ENCODE measurements at places on chromosomes 4 and X.

DNA sequence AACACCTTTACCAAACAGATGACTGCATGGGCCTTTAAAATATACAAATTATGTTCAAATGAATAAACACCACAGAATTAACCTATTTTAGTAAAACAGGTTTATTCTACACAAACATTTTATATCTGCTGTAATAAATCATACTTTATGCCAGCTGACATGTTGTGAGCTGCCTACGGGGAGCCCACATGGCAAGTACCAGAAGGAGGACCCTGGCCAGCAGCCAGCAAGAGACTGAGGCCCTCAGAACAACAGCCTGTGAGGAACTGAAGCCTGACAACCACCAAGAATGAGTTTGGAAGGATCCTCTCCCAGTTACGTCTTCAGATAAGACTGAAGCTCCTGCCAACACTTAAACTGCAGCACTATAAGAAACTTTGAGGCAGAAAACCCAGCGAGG, 377.0 kb downstream of the PDGFC start:
- DNase-seq, result peak; percentile 26

- no peak for DNase-seq
Measured at GRCh38 chrX:13649838-13650237, 3.1 kb upstream of the TCEANC start.

GRCh38 chrX:137428221-137428661, 137.7 kb upstream of the ZIC3 start:
- DNase-seq, result no peak

GRCh38 chr4:176230836-176231235, 35.5 kb upstream of the SPATA4 start:
- no peak for DNase-seq

- DNase-seq, result no peak
Measured at GRCh38 chrX:122641826-122642225, 542.3 kb upstream of the GRIA3 start.

DNA sequence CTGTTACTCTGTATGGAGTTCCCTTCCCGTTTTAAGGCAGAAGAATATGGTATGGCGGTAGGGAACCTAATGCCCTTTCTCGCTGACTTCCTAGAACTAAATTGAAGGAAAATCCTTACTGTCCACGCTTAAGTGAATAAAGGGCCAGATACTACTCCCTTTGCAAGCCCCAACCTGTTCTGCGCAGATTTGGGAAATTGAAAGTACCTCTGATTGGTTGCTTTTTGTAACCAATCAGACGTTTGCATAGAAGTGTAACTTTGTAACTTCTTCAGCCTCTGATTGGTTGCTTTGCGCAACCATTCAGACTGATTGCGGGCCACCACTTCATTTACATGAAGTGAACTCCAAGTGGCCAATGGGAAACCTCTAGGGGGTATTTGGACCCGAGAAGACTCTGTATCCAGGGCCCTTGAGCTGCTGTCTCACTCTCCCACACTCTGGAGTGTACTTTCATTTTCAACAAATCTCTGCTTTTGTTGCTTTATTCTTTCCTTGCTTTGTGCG, 1.2 kb upstream of the TMEM33 start:
- peak; percentile 11 for DNase-seq

- DNase-seq, result no peak
Measured at GRCh38 chr4:139600662-139601061, 44.6 kb upstream of the SETD7 start.

- DNase-seq, result no peak
Measured at GRCh38 chr4:1166509-1167243, 5.7 kb downstream of the SPON2 start.

DNA sequence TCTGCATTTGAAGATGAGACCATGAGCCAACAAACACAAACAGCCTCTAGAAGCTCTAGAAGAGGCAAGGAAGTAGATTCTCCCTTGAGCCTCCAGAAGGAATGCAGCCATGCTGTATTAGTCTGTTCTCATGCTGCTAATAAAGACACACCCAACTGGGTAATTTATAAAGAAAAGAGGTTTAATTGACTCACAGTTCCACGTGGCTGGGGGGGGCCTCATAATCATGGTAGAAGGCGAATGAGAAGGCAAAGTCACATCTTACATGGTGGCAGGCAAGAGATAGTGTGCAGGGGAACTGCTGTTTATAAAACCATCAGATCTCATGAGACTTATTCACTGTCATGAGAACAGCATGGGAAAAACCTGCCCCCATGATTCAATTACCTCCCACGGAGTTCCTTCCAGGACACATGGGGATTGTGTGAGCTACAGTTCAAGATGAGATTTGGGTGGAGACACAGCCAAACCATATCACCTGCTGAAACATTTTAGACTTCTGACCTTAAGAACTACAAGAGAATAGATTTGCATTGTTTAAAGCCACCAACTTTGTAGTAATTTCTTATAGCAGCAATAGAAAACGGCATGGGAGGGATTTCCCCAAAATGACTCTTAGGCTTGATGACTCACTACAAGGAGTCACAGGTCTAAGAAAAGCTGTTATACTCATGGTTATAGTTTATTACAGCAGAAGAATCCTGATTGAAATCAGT, 284.4 kb upstream of the SFRP2 start:
- DNase-seq, result no peak

GRCh38 chrX:41666251-41666650, 22.5 kb upstream of the GPR34 start:
- no peak for DNase-seq

GRCh38 chr4:133147921-133148689, 989 bp upstream of the PCDH10 start:
- no peak for DNase-seq

GRCh38 chr4:6972911-6973310, 63.3 kb downstream of the TBC1D14 start:
- DNase-seq, result no peak

- DNase-seq, result no peak
Measured at GRCh38 chr4:14924812-14925344, 77.4 kb upstream of the CPEB2 start.

GRCh38 chrX:499870-500364, 113.2 kb upstream of the PPP2R3B start:
- no peak for DNase-seq

- no peak for DNase-seq
Measured at GRCh38 chr4:111269439-111269838, 646.6 kb upstream of the PITX2 start.

DNA sequence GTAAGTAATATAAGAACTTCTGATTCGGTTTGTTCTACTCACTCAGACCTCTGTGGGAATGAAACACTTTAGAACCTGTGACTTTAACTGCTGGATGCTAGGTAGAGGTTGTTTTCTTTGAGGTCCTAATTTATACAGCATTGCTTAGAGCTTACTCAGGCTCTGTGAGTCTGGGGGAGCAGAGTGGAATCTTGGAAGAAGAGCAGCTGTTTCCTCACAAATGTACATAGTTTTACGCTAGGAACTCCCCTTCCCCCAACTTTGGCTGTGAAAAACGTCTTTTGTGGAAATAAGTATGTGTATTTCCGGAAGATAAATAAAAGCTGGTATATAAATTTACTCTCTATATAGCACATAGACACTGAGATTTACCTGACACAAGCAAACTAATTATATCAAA, 141.4 kb downstream of the NAA11 start:
- no peak for DNase-seq

DNA sequence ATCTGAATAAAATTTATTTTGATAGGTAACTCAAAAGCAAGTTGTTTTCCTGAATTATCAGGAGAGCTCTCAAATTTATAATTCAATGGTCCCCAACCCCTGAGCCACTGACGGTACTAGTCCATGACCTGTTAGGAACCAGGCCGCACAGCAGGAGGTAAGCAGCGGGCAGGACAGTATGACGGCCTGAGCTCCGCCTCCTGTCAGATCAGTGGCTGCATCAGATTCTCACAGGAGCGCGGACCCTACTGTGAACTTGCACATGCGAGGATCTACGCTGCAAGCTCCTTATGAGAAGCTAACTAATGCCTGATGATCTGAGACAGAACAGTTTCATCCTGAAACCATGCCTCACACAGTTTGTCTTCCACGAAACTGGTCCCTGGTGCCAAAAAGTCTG, 37.9 kb upstream of the SEC24B start:
- DNase-seq, result no peak

- DNase-seq, result no peak
Measured at GRCh38 chrX:151287954-151288353, 109.1 kb upstream of the VMA21 start.

DNA sequence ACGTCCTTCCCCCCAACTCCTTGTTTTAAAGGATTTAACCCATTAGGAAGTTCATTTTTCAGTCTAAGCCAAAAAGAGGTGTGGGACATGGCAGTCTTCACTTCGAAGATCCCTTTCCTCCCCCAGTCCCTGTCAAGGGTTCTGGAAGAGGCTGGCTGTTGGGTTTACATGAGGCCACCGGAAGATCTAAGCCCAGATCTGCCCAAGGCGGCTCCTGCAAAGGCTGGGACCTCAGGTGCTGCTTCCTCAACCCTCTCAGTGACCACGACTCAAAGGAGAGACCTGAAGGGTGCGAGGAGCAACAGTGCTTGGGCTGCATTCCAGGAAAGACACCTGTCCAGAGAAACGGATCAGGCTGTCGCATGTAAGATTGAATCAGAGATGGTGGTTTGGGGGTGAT, 23.5 kb upstream of the ETNPPL start:
- no peak for DNase-seq

GRCh38 chr4:39841894-39842293, 135.8 kb downstream of the PDS5A start:
- no peak for DNase-seq

DNA sequence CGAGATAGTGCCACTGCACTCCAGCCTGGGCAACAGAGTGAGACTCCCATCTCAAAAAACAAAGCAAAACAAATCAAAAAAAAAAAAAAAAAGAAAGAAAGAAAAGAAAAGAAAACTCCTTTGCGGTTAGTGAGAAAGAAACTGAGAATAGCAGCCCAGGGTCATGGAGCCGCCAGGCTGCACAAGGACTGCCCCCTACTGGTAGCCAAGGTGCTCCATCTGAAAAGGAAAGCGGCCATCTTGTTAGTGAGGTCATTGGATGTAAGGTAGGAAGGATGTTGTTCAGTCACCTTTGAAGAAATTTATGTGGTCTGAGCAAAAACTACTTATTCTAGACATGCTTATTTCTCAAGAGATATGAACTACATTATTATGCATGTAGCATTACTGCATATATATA, 660.6 kb upstream of the TENM3 start:
- DNase-seq, result no peak

- no peak for DNase-seq
Measured at GRCh38 chr4:7540654-7541413, 106.1 kb upstream of the PSAPL1 start.

GRCh38 chr4:150033901-150034300, 44.3 kb upstream of the DCLK2 start:
- peak; percentile 48 for DNase-seq

GRCh38 chr4:183430994-183431347, 13.5 kb upstream of the CDKN2AIP start:
- no peak for DNase-seq

- no peak for DNase-seq
Measured at GRCh38 chrX:47927212-47927611, 76.6 kb downstream of the ZNF182 start.

- DNase-seq, result no peak
Measured at GRCh38 chr4:27692868-27693634, 832.4 kb downstream of the STIM2 start.

GRCh38 chr4:93152491-93152890, 676.1 kb upstream of the ATOH1 start:
- DNase-seq, result no peak

DNA sequence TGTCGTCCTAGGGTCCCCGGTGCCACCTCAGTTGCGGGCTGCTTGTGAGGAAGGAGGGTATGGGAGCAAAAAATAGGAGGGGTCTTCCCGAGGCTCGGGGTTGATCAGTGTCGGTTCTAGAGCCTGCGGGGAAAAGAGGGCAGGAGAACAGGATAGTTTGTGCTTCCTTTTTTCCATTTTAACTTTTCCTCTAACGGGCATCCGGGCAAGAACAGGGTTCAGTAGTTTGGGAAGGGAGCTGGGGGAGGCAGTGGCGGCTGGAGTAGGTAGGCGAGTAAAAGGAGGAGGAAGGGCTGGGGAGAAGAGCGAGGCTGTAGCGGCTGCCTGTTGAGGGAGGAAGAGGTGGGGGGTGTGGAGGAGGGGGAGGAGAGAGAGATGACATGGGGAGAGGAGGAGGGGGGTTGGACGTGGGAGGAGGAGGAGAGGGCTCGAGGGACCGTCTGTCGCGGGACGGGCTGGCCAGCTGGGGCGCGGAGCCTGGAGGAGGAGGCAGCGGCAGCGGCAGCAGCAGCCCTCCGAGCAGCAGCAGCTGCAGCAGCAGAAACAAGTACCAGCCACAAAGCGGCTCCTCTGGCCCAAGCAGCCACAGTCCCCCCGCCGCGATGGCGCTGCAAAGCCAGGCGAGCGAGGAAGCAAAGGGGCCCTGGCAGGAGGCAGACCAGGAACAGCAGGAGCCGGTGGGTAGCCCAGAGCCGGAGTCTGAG, at the start of gene SLC16A2:
SLC16A2 (plus strand) TSS at position 458 of the 704 bp plus-strand sequence; CDS start at position 603, 145 bp downstream.
- DNase-seq, result no peak

DNA sequence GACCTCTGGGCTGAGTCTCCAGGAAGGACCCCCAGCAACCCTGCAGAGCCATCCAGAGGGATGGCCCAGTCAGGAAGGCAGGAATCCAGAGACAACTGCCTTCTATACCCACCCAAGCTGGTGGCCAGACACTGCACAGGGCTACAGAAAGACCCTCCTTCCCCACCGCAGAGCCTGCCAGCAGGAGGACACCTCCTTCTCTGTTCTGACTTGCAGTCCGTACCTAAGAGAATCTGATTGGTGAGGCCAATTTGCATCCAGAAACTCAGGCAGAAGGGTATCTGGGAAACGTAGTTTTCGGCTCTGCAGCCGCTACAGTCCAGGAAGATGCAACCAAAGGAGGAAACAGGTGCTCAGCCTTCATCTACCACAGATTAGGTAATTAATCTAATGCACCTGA, 155.4 kb upstream of the FRG1 start:
- no peak for DNase-seq

DNA sequence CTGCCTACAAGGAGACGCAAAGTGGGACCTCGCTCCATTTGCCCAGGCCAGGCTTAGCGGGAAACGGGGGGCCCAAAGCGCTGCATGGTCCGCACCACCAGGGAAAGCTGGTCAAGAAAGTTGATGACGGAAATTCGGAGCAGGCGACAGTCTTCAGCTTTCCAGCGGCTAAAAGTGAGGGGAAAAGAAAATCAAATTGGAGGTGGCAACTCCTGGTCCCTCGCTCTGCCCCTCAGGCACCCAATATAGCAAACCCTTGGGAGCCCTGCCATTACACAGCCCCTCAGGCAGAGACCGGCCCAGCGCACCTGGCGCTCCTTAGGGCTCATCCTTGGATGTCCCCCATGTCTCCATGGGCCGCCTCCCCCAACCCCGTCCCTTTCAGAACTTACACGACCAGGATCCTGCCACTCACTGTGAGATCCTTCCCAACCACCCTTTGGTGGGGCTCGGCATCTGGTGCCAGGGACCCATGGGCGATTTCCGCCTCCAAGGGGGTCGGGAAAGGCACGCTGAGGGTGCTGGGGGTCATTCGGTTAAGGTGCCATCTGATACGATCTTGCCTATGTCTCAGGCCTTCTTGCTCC, 1.1 kb downstream of the LAGE3 start:
- DNase-seq, result no peak
